ENCODE measurements at places on chromosomes 3 and 15.

- DNase-seq: no peak
These were observed 190.9 kb downstream of the RPLP1 start for GRCh38 chr15:69643476-69643875.

DNA sequence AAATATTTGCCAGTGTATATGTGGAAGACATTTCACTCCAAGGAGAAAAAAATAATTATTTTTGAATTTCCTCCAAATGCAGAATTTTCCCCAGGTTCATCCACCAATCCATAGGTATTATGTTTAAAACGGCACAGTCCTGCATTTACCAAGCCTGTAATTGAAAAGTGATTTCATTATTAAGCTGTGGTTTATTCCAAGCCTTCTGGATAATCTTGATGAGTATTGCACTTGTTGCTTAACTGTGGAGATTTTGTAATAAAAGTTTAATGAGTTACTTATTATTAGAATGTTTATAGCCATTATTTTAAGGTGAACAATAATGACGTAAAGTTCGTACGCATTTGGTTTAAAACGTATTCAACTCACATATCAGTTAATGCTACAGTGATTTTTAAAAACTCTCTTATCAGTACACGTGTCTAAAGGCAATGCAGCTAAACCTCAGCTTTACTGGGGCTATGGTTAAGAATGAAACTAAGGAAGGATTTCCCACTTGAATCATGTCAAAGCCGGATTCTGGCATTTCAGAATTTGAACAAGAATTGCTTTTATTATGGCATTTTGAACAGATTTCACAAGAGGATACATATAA lies 283.9 kb downstream of the MECOM start:
- no peak for DNase-seq

DNA sequence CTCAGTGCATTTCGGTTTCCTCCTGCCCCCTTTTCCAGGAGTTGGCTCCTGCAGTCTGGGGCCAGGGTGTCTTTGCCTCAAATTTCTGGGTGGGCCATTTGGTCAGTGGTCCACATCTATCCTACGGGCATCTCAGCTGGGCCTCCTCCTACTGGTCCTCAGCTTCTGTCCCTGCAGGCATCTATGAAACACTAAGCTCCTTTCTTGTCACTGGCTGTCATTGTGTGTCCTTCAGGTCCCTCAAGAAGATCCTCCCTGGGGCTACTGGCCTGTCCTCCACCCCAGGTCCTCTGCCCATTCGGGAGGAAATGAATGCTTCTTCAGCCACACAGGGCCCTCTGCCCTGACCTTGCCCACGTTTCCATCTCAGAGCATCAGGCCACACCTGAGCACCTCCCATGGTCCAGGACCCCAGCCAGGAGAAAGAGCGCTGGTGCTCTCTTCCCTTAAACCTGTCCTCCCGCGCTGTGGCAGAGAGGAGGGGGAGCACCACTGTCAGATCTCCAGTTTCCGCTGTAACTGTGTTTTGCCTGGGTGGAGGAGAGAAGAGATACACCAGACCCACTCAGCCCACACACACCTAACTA lies 1.8 kb downstream of the PRR23E start:
- DNase-seq: no peak

DNA sequence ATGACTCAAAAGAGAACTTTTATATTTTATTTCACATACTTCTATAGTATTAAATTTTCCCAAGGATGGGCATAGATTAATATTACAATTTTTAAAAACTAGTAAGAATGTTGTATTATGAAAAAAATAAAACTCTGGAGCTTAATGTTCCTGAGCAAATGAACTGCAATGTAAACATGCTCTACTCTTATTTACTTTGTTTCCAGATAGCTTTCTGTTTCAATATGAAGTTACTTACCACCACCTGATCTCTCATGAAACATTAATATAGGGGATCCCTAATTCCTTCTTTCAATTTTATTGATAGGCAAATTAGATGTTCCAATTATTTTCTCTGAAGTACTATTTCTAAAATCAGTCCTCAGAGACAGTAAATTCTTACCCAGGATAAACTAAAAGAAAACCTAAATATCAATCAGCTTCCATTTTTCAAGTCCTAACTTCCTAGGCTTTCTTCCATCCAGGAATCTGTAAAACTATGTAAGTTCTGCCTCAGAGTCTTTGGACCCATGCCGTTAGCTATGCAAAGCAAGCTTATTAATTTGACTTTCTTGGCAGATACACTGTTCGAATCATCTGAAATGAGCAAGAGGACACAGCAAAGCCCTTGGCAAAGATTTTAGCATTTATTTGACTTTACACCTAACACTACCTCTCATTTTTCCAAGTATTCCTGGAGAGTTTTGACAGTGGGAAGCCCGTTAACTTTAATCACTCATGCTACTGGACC lies 93.2 kb downstream of the PLCH1 start:
- no peak for DNase-seq

DNA sequence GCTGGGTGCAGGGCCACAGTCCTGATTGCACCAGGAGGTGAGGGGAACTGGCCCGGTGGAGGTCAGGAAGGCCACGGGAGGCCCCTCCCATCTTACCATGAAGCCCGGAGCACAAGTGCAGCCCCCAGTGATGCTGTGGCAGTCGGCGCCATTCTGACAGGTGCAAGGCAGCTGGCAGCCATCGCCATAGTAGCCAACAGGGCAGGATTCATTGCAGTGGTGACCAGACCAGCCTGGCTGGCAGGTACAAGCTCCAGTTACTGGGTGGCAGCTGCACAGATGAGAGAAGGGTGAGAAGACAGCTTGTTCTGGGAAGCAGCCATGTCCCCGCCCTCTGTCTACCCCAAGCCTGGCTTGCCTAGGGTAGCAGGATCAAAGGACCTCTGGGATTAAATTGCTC lies 88.2 kb downstream of the RAB11A start:
- no peak for DNase-seq

- DNase-seq: no peak
These were observed 154.9 kb upstream of the WNT5A start for GRCh38 chr3:55641964-55642363.

- DNase-seq: no peak
These were observed 147.7 kb downstream of the RYR3 start for GRCh38 chr15:33458421-33458820.

DNA sequence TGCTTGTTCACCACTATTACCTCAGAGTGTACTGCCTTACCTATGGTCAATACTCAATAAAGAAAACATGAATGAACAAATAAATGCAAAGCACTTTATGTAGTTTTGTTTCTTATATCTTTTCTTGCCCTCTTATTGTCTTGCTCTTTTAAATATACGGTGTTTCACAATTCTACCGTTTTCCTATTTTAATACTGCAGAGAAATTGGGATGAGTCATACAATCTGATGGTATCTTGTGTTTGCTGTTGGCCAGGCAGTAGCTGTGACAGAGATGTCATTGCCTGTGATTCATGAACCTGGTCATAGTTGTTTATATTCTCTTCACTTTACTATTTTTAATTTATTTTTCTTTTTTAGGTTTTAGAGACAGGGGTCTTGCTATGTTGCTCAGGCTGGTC lies 48.3 kb downstream of the SERP1 start:
- no peak for DNase-seq

- no peak for DNase-seq
These were observed 57.3 kb downstream of the LSM3 start for GRCh38 chr3:14235912-14236295.

DNA sequence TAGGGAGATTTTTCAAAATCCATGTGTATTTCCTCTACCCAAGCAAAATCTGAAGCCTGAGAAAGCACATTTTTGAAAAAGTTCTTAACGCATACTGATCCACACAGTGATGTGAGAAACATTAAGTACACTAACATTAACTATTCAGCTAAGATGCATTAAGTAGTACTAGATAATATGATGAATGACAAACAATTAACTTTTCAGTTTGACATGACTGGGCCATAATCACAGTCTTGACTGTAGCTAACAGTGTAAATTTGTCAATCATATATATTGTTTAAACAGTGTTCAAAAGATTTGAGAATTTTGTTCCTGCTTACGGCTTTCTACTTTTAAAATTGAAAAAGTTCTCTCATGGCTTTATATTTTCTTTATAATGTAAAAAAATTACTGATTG lies 72.0 kb downstream of the CNTN3 start:
- no peak for DNase-seq

GRCh38 chr3:23762759-23763477 lies 42.8 kb upstream of the UBE2E1 start:
- DNase-seq: no peak

GRCh38 chr15:88615303-88616107 lies 5.6 kb upstream of the AEN start:
- no peak for DNase-seq

GRCh38 chr3:139388821-139389551 lies 461 bp downstream of the COPB2 start:
- DNase-seq: no peak

GRCh38 chr15:51727141-51727897 lies 10.1 kb downstream of the LYSMD2 start:
- no peak for DNase-seq

- DNase-seq: no peak
These were observed 33.5 kb downstream of the BDH1 start for GRCh38 chr3:197522183-197522715.

DNA sequence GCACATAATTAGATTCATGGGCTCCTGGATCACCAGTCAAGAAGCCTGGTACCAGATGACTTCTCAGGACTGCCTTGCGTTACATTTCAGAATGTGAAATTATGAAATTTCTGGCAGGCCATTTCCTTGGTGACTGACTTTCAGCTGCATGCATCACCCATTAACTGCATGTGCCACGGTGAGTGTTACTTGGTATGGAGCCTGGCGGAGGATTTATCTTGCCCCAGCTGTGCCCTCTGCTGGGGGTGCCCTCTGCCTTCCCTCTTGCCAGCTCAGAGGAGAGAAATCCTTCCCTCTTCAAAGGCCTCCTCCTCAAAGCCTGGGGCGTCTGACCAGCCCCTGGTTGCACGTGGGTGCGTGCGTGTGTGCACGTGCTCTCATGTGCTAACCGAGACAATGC lies 57.7 kb upstream of the CTSH start:
- DNase-seq: no peak

GRCh38 chr15:39273717-39274411 lies 307.0 kb upstream of the THBS1 start:
- no peak for DNase-seq

- DNase-seq: no peak
These were observed 79.9 kb downstream of the TLE3 start for GRCh38 chr15:70017801-70018200.

- no peak for DNase-seq
These were observed 509.9 kb downstream of the OCA2 start for GRCh38 chr15:27589260-27589659.

- no peak for DNase-seq
These were observed 29.6 kb downstream of the MGA start for GRCh38 chr15:41689834-41690233.

DNA sequence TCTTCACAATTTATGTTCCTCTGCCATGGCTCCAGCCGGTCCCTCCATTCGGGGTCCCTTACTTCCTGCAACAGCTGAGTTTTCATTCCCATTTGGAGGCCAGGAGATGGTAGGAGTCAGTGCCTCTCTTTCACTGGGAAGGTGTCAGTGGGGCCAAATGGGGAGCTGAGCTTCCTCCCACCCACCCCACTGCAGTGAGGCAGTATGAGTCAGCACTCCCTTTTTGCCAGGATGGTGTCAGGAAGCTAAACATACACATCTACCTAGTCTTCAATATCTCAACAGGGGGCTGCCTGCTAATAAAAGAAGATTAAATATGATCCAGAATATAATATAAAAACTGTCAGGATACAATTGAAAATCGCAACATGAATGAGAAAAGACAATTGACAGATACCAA lies 12.7 kb upstream of the ACTC1 start:
- no peak for DNase-seq

DNA sequence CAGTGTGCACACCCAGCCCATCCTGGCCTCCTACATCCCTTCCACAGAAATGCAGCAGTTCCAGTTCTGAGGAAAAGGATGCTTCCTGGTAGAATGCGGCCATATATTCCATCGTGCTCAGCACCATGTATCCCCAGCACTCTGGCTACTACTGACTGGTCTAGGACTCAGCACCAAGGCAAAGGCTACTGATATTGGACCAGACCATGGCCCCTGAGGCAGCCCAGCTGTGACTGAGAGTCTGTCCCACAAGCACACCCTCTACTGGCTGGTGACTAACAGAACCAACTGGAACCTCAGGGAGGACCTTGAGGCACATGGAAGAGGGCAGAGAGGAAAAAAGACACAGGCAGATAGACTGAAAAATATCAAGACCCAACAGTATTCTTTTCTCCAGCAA lies 30.0 kb downstream of the TARS3 start:
- no peak for DNase-seq

DNA sequence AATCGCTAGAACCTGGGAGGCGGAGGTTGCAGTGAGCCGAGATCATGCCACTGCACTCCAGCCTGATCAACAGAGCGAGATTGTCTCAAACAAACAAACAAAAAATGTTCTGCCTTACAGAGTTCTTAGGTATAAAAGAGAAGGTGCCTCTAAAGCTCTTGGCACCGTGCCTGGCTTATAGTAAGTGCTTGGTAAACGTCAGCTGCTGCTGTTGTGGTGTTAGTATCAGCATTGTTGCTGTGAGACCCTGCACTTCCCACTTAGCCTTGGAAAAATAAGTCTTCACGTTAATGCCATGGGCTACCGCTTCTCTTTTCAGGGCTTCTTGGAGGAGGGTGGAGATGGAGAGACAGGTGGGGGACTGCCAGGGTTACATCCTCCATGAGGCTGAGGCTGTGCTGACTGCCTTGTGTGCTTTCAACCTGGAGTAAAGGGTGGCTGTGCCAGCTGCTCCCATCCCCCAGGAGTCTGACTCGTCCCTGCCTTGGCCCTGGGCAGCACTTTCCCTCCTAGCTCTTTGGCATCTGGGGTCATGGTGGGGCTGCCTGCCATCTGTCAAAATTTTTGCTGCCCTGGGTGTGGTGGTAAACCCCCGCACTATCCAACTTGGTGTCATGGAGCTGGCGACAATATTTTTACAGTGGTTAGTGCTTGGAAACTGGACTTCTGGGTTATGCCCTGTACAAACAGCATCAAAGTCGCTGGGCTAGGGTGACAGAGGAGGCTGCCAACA lies 17.8 kb downstream of the FLNB start:
- no peak for DNase-seq

- DNase-seq: no peak
These were observed 37.9 kb upstream of the LRTM1 start for GRCh38 chr3:54965746-54966145.

DNA sequence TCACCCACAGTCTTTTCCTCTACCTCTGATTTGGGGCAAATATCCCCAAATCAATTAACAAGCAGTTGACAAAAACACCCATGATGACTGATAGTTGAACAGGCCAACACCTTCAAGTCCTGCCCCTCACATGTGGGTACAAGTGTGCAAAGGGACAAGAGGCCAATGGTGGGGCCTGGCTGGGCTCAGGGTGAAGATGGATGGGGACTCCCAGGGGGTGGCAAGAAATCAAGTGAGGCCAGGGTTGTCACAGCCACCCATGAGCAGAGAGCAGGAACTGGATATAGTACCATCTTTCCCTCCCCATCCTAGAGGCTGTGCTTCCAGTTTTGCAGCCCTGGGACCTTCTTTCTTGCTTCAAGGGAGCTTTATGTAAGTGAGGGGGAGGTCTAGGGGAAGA lies 270.2 kb upstream of the TOPAZ1 start:
- no peak for DNase-seq

DNA sequence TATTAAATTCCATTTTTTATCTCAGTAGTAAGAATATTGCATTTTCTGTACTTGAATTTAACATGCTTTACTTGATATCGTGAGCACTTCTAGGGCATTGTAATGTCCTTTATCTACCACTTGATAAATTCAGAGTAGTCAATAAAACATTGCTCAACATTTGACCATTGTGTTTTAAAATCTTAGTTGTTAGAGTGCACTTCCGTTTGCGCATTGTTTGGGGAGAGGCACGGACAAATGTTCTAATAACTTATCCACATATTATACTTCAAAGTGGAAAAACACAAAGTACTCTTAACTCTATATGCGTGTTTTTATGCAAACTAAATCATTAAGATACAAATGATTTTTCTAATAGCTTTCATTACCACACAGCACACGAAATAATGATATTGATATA lies 419 bp downstream of the FAM227B start:
- DNase-seq: no peak

All from stimulated activated CD8-positive, alpha-beta memory T cell treated with anti-CD3 and anti-CD28 coated beads, Interleukin-7, amount 100 ng/mL, for 48 hours (primary cell).